ENCODE measurements at places on chromosomes 7 and 10. TPM values are rescaled to one million over a fixed set of nuclear protein-coding genes. Genes with fewer than 3 reads are reported as not detected.

The PON2 gene
- total RNA-seq, result 330 TPM

The ATG9B gene
- 0.39 TPM for total RNA-seq

The WEE2 gene
- total RNA-seq, result not detected

The RBP4 gene
- 11.8 TPM for total RNA-seq

The AKR1C1 gene
- total RNA-seq, result 547 TPM

The FBXL13 gene
- 0.41 TPM for total RNA-seq

The MINDY4 gene
- 2.8 TPM for total RNA-seq

The PON1 gene
- total RNA-seq, result 1.0 TPM

The CFTR gene
- total RNA-seq, result not detected

The TLX1 gene
- not detected for total RNA-seq

All from A549 treated with Mapracorat at 1 μM for 4 hours (cell line).